ENCODE measurements at places on chromosomes 7 and 10. TPM values are rescaled to one million over a fixed set of nuclear protein-coding genes. Genes with fewer than 3 reads are reported as not detected.

Gene SLIT1
- total RNA-seq, result not detected

Gene CFAP46
- total RNA-seq, result 0.32 TPM

Gene HOXA2
- 0.39 TPM for total RNA-seq

Gene CLDN3
- total RNA-seq, result 11.8 TPM

Gene BLVRA
- 38.9 TPM for total RNA-seq

Gene PAX4
- not detected for total RNA-seq

Gene PITRM1
- total RNA-seq, result 54.6 TPM

Gene SFRP4
- 0.25 TPM for total RNA-seq

Gene HMX2
- total RNA-seq, result not detected

Gene ZCCHC24
- total RNA-seq, result 16.8 TPM

Gene KNDC1
- total RNA-seq, result 0.19 TPM

Gene CLEC2L
- total RNA-seq, result not detected

Gene AKR1E2
- 0.91 TPM for total RNA-seq

Gene DYDC1
- not detected for total RNA-seq

Gene TAS2R60
- total RNA-seq, result not detected

Gene H2BK1
- total RNA-seq, result not detected
